ENCODE measurements at places on chromosomes 11 and 22.

DNA sequence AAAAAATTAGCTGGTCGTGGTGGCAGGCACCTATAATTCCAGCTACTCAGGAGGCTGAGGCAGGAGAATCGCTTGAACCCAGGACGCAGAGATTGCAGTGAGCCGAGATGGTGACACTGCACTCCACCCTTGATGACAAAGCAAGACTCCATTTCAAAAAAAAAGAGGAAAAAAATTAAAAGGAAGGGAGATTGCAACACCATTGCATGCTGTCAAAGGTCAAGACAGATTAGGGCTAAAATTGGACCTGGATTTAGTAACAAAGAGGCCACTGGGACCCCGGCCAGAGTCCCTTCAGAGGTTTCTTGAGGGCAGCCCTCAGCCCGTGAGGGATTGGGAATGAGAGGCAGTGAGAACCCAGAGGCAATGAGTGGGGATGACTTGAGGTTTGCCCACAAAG is 8.2 kb upstream of the MAFF start:
- no peak overlapping the region for H3K4me3 ChIP-seq
- DNase-seq, result no peak
- no peaks in the 10 kb centered on the region for H3K27me3 ChIP-seq
- no peak overlapping the region for H3K27ac ChIP-seq
- H3K36me3 ChIP-seq, result no peaks in the 10 kb centered on the region
- H3K4me1 ChIP-seq, result no peaks in the 10 kb centered on the region

- H3K27me3 ChIP-seq, result no peaks in the 10 kb centered on the region
- H3K36me3 ChIP-seq, result no peaks in the 10 kb centered on the region
- no peak for DNase-seq
- H3K4me3 ChIP-seq, result no peak overlapping the region
- H3K4me1 ChIP-seq, result no peaks in the 10 kb centered on the region
These were observed 87.0 kb downstream of the PIWIL4 start for GRCh38 chr11:94654201-94654600.

GRCh38 chr11:123047266-123047946 is 14.5 kb downstream of the HSPA8 start:
- no peak for DNase-seq
- no peaks in the 10 kb centered on the region for H3K27me3 ChIP-seq
- H3K4me3 ChIP-seq, result no peak overlapping the region

GRCh38 chr11:46361283-46362155 is 14.3 kb downstream of the DGKZ start:
- peak overlapping the region; percentile 20 for H3K4me3 ChIP-seq
- peak overlapping the region; percentile 85 for H3K27ac ChIP-seq
- peaks cover 25% of the 10 kb centered on the region for H3K4me1 ChIP-seq

DNA sequence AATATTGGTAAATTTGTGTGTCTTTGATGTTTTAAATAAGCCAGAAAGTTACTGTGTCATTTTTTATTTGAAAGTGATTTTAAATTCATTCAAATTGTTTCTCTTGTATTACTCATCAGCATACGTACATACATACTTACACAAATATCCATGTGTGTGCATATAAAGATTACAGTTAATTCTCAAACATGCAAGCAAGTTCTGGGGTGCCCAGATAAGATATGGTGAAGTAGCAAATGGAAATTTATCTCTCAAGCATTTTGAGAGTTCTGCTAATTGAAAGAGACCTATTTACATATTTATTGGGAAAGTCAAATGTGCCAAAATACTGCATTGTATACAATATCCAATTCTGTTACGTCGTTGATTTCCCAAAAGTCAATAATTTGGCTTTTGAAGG is 1024.0 kb upstream of the CNTN5 start:
- H3K4me3 ChIP-seq, result no peak overlapping the region
- no peaks in the 10 kb centered on the region for H3K27me3 ChIP-seq
- no peaks in the 10 kb centered on the region for H3K4me1 ChIP-seq
- DNase-seq, result no peak

DNA sequence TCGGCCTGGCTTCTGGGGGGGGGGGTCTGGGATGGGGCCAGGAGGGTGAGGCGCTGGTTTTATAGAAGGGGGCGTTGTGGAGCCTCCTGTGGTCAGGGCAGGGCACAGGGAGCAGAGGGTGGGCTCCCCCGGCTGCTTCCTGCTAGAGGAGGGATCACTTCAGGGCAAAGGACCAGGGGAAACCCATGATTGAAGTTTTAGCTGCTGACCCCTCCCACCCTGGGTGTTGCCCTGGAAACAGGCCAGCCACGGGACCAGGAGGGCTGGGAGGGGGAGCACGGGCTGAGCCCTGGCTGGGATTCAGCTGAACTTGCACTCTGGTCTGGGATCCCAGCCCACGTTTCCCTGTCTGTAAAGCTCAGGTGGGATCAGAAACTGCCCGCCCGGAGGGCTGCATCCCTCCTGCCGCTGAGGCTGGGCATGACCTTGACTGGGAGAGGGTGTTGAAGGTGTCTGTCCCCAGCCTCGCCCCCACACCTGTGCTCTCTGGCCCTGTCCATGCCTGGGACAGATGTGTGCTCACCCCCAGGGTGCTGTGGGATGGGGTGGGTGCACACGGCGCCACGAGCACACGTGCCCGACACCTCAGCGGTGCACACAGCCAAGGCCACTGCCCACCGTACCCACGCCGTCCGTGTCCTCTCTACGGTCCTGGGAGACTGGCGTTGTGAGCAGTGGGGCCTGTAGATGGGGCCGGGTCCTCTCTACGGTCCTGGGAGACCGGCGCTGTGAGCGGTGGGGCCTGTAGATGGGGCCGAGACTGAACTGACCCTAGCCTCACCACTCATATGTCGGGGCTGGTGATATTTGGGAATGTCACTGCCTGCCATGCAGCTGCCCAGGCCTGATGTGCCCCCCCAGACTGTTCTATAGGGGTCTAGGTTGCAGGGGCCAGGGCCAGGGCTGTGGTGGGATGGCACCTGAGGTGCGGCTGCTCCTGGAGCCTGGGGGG is 2.3 kb downstream of the TSPAN4 start:
- no peak overlapping the region for H3K4me3 ChIP-seq
- no peak overlapping the region for H3K27ac ChIP-seq
- DNase-seq, result peak; percentile 55
- H3K27me3 ChIP-seq, result no peaks in the 10 kb centered on the region
- peaks cover 24% of the 10 kb centered on the region for H3K4me1 ChIP-seq
- peaks cover 2% of the 10 kb centered on the region for H3K36me3 ChIP-seq

DNA sequence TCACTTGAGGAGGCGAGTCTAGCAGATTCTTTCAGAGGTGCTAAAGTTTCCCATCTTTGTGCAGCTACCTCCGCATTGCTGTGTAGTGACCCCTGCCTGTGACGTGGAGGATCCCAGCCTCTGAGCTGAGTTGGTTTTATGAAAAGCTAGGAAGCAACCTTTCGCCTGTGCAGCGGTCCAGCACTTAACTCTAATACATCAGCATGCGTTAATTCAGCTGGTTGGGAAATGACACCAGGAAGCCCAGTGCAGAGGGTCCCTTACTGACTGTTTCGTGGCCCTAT is 8.9 kb upstream of the SAMM50 start:
- no peak overlapping the region for H3K4me3 ChIP-seq
- H3K36me3 ChIP-seq, result peaks cover 14% of the 10 kb centered on the region
- no peaks in the 10 kb centered on the region for H3K27me3 ChIP-seq

GRCh38 chr22:24685531-24686190 is 82.7 kb downstream of the GGT1 start:
- no peak for DNase-seq
- H3K4me1 ChIP-seq, result peaks cover 4% of the 10 kb centered on the region
- H3K36me3 ChIP-seq, result no peaks in the 10 kb centered on the region
- no peak overlapping the region for H3K27ac ChIP-seq
- H3K4me3 ChIP-seq, result peak overlapping the region; percentile 25

- H3K27me3 ChIP-seq, result no peaks in the 10 kb centered on the region
- no peaks in the 10 kb centered on the region for H3K36me3 ChIP-seq
- DNase-seq, result no peak
- H3K4me3 ChIP-seq, result no peak overlapping the region
These were observed 6.1 kb upstream of the RNASEH2C start for GRCh38 chr11:65726660-65727059.

DNA sequence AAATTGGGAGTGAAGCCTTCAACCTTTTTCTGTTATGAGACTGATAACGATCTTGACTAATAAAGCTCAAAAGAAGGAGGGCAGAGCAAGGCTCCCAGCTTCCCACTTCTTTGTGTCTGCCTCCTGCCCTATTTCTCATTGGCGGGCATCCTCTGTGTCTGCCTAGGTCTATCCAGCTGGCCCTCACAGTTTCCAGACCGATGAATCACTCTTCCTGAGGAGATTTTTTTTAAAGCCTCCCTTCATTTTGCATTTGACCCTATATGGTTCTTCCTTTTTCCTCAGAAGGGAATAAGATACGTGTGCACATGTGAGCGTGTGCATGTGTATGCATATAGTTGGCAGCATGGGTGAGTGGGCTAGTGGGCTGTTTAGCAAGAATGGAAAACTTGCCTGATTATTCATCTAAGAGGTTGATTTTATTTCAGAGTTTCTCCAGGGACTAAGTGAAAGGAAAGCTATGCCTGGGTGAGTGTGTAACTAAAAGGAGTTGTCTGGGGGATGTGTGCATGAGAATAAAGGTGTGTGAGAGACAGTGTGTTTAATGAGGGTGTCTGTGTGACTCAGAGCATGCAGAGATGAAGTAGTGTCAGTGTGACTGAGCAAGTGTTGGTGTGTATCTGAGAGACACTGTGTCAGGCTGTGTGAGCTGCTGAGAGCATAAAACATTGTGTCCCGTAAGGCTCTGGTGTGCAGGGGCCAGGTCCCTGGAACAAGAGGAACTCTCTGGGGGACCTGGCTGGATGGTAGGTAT is 12.2 kb downstream of the PHLDB1 start:
- H3K4me1 ChIP-seq, result peaks cover 46% of the 10 kb centered on the region
- DNase-seq, result peak; percentile 90
- H3K4me3 ChIP-seq, result no peak overlapping the region

- H3K4me1 ChIP-seq, result no peaks in the 10 kb centered on the region
- no peaks in the 10 kb centered on the region for H3K36me3 ChIP-seq
- H3K27ac ChIP-seq, result no peak overlapping the region
- H3K27me3 ChIP-seq, result no peaks in the 10 kb centered on the region
- DNase-seq, result no peak
- H3K4me3 ChIP-seq, result no peak overlapping the region
These were observed 27.6 kb upstream of the RCE1 start for GRCh38 chr11:66815646-66816045.

GRCh38 chr11:119693253-119693815 is 35.7 kb downstream of the NECTIN1 start:
- no peaks in the 10 kb centered on the region for H3K36me3 ChIP-seq
- no peaks in the 10 kb centered on the region for H3K27me3 ChIP-seq
- H3K27ac ChIP-seq, result no peak overlapping the region
- no peaks in the 10 kb centered on the region for H3K4me1 ChIP-seq
- no peak for DNase-seq

GRCh38 chr22:29214232-29214631 is 8.5 kb downstream of the EMID1 start:
- H3K4me3 ChIP-seq, result no peak overlapping the region
- DNase-seq, result no peak
- no peak overlapping the region for H3K27ac ChIP-seq
- H3K27me3 ChIP-seq, result no peaks in the 10 kb centered on the region
- H3K36me3 ChIP-seq, result no peaks in the 10 kb centered on the region

- peaks cover 41% of the 10 kb centered on the region for H3K36me3 ChIP-seq
- DNase-seq, result no peak
- H3K27me3 ChIP-seq, result no peaks in the 10 kb centered on the region
- H3K4me3 ChIP-seq, result no peak overlapping the region
- H3K27ac ChIP-seq, result peak overlapping the region; percentile 4
These were observed 5.7 kb upstream of the SIDT2 start for GRCh38 chr11:117172724-117173421.

DNA sequence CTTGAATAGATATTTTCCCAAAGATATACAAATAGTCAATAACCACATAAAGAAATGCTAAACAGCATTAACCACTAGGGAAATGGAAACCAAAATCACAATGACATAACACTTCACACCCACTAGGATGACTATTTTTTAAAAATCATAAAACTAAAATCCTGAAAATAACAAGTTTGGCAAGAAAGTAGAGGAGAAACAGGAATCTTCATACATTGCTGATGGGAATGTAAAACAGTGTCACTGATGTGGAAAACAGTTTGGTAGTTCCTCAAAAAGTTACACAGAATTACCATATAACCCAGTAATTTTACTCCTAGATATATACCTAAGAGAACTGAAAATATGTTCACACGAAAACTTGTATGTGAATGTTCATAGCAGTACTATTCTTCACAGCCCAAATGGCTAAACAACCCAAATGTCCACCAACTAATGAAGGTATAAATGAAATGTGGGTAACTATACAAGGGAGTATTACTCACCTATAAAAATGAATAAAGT is 12.5 kb downstream of the PICALM start:
- H3K27me3 ChIP-seq, result no peaks in the 10 kb centered on the region
- peaks cover 16% of the 10 kb centered on the region for H3K4me1 ChIP-seq
- no peak for DNase-seq

GRCh38 chr11:66081505-66081904 is 11.4 kb downstream of the PACS1 start:
- H3K4me1 ChIP-seq, result peaks cover 45% of the 10 kb centered on the region
- H3K36me3 ChIP-seq, result no peaks in the 10 kb centered on the region
- H3K27me3 ChIP-seq, result no peaks in the 10 kb centered on the region
- H3K4me3 ChIP-seq, result no peak overlapping the region

GRCh38 chr11:3111919-3112690 is 53.0 kb downstream of the OSBPL5 start:
- peaks cover 4% of the 10 kb centered on the region for H3K36me3 ChIP-seq
- no peaks in the 10 kb centered on the region for H3K4me1 ChIP-seq
- DNase-seq, result no peak
- no peak overlapping the region for H3K27ac ChIP-seq

DNA sequence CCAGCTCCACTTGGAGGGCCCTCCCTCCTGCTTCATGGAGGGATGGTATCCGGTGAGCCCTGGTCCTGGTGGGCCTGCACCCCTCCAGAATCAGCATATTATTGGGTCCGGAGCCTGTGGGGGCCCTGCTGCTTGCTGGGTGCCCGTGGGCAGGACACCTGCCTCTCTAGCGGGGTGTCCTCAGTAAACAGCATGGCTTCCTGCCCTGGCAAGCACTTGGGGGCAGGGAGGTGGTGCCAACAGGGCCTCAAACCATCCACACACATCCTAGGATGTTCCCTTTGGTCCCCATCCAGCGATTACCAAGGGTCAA is 108.3 kb downstream of the CTTN start:
- DNase-seq, result no peak
- no peak overlapping the region for H3K4me3 ChIP-seq
- no peaks in the 10 kb centered on the region for H3K36me3 ChIP-seq
- H3K4me1 ChIP-seq, result no peaks in the 10 kb centered on the region

DNA sequence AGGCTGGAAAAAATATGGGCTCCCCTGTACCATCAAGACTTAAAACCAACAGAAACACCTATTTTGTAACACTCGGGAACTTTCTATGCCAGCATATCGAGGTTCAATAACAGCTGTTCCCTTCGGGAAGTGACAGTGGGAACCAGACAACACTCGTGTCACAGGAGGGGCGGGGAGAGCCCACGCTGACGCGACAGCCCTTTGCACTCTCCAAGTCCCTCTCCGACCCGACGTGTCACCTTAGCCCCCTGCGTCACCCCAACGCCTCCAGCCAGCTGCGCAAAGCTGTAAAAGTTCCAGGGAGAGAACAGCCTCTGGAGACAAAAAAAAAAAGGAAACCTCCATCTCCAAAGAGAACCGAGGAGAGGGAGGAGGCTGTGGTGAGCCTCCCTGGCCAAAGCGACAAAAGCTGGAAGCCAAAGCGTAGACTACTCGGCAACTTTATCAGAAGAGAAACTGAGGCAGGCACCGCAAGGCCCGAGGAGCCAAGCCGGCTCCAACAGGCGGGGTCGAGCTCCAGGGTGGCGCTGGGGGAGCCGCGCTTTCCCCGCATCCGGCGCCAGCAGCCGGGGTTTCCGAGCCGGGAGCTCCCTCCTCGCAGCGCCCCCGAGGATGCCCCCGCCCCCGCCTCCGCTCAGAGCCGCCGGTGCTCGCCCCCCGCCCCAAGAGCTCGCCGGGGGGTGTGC is 751 bp downstream of the ARFGAP3 start:
- H3K4me3 ChIP-seq, result peak overlapping the region; percentile 64
- DNase-seq, result peak; percentile 39
- peak overlapping the region; percentile 75 for H3K27ac ChIP-seq
- H3K4me1 ChIP-seq, result peaks cover 24% of the 10 kb centered on the region
- H3K36me3 ChIP-seq, result no peaks in the 10 kb centered on the region
